ENCODE measurements at places on chromosomes 11 and 22.

- no peaks in the 10 kb centered on the region for H3K27me3 ChIP-seq
- no peak overlapping the region for H3K4me3 ChIP-seq
- peaks cover 2% of the 10 kb centered on the region for H3K4me1 ChIP-seq
- no peak for DNase-seq
- no peak overlapping the region for H3K27ac ChIP-seq
- peaks cover 5% of the 10 kb centered on the region for H3K36me3 ChIP-seq
Measured at GRCh38 chr22:40213478-40213877, 35.8 kb downstream of the TNRC6B start.

GRCh38 chr11:80846979-80847378 lies 1406.1 kb upstream of the TENM4 start:
- H3K4me1 ChIP-seq: peaks cover 1% of the 10 kb centered on the region
- no peaks in the 10 kb centered on the region for H3K36me3 ChIP-seq
- DNase-seq: no peak
- H3K27me3 ChIP-seq: no peaks in the 10 kb centered on the region
- H3K27ac ChIP-seq: no peak overlapping the region

DNA sequence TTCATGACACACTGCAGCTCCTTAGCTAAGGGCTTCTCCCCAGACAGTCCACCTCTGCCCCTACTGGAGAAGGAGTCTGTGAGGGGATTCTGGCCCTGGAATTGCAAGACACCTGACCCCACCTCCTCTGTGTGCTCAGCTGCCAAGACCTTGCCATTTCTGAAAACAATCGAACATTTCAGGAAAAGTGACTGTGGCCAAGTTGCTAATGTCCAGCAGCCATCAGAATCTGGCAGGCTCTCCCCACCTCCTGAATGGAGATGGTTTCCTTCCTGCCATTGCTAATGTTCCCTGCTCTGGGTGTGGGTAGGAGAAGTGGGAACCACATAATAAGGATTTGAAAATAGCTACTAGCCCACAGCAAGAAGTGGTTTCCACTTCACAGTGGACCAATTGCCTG lies 127.2 kb upstream of the ALX4 start:
- peaks cover 26% of the 10 kb centered on the region for H3K27me3 ChIP-seq
- no peaks in the 10 kb centered on the region for H3K36me3 ChIP-seq
- H3K4me1 ChIP-seq: no peaks in the 10 kb centered on the region
- H3K27ac ChIP-seq: no peak overlapping the region

DNA sequence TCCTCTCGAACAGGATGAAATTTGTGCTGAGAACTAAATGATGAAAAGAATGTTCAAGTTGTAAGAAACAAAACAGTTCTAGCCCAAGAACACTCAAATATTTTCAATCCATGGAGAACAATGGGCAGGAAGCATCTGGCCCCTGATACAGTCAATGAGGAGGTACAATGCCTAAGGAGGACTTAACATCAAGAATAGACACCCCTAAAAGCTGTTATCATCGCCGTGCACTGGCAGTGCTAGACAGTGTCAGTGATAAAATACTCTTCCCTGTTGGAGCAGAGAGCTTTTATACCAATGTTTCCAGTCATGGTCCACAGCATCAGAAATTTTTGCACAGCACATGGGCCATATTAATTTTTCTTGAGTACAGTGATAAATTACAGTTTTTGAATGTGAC lies 20.2 kb upstream of the VSTM5 start:
- H3K4me3 ChIP-seq: no peak overlapping the region
- peaks cover 6% of the 10 kb centered on the region for H3K27me3 ChIP-seq
- no peak overlapping the region for H3K27ac ChIP-seq
- no peaks in the 10 kb centered on the region for H3K4me1 ChIP-seq

DNA sequence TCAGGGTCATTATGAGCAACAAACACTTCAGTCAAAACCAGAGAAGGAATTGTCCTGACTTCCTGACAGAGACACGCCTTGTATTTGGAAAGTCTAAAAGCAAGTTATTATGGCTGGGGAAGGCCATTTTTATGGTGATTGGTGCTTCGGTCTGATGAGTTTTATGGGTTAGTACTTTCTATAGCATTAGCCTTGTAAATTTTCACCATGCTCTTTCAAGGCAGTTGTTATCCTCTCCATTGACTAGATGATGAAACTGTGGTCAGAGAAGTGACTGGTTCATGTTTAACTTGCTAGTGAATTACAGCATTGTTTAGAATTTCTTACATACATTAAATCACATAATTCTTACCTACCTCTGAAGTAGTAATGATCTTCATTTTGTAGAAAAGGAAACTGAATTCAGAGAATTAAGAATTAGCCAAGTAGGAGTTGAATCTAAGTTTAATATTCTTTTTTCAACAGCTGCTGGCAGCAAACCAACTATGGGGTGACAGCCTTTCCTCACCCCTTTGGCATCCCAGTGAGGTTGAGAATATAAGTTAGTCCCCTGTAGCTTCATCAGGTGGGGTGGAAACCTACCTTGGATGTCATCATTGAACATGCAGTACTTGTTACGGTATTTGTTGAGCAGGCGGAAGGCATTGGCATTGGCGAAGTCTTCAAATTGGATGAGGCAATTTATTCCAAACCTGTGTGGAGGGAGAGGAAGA lies 90.0 kb downstream of the CCDC81 start:
- no peak for DNase-seq
- peaks cover 8% of the 10 kb centered on the region for H3K36me3 ChIP-seq
- H3K4me1 ChIP-seq: peaks cover 24% of the 10 kb centered on the region
- H3K27ac ChIP-seq: peak overlapping the region; percentile 45
- no peak overlapping the region for H3K4me3 ChIP-seq

- peaks cover 32% of the 10 kb centered on the region for H3K4me1 ChIP-seq
- peak overlapping the region; percentile 65 for H3K27ac ChIP-seq
- no peak for DNase-seq
- H3K4me3 ChIP-seq: no peak overlapping the region
Measured at GRCh38 chr11:132051704-132052103, 681.3 kb downstream of the NTM start.

- H3K4me3 ChIP-seq: no peak overlapping the region
- no peak overlapping the region for H3K27ac ChIP-seq
- H3K36me3 ChIP-seq: no peaks in the 10 kb centered on the region
Measured at GRCh38 chr11:11513422-11513821, 108.4 kb downstream of the GALNT18 start.

- H3K27me3 ChIP-seq: no peaks in the 10 kb centered on the region
- H3K36me3 ChIP-seq: peaks cover 75% of the 10 kb centered on the region
- no peak overlapping the region for H3K27ac ChIP-seq
- DNase-seq: no peak
Measured at GRCh38 chr11:66649903-66650302, 11.4 kb downstream of the RBM4 start.

GRCh38 chr22:49589301-49589700 lies 238.4 kb downstream of the BRD1 start:
- no peaks in the 10 kb centered on the region for H3K27me3 ChIP-seq
- DNase-seq: no peak
- H3K4me3 ChIP-seq: no peak overlapping the region
- H3K27ac ChIP-seq: no peak overlapping the region
- no peaks in the 10 kb centered on the region for H3K36me3 ChIP-seq

- peaks cover 5% of the 10 kb centered on the region for H3K4me1 ChIP-seq
- H3K27me3 ChIP-seq: no peaks in the 10 kb centered on the region
- H3K36me3 ChIP-seq: no peaks in the 10 kb centered on the region
- H3K27ac ChIP-seq: peak overlapping the region; percentile 39
- no peak for DNase-seq
Measured at GRCh38 chr11:115221461-115222069, 282.6 kb downstream of the CADM1 start.

Measured in mesenchymal stem cell (in vitro differentiated cells and primary cell).